ENCODE measurements at places on chromosomes 4 and X.

DNA sequence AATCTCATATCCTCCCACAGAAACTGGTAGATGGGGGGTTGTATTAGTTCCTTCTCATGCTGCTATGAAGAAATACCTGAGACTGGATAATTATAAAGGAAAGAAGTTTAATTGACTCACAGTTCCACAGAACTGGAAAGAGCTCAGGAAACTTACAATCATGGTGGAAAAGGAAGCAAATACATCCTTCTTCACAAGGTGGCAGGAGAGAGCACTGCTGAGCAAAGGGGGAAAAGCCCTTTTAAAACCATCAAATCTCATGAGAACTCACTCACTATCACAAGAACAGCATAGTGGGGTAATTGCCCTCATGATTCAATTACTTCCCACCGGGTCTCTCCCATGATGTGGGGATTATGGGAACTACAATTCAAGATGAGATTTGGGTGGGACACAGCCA, 250.5 kb upstream of the GPRIN3 start:
- peak; percentile 35 for DNase-seq

DNA sequence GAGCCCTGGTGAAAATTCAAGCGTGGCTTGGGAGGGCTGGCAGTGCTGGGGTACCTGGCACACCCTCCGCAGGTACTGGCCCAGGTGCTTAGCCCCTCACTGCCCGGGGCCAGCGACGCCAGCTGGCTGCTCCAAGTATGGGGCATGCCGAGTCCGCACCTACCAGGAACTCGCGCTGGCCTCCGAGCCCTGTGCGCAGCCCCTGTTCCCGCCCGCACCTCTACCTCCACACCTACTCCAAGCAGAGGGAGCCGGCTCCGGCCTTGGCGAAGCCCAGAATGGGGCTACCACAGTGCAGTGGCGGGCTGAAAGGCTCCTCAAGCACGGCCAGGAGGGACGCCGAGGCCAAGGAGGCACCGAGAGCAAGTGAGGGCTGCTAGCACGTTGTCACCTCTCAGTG, 14.9 kb upstream of the DHX15 start:
- DNase-seq: no peak

DNA sequence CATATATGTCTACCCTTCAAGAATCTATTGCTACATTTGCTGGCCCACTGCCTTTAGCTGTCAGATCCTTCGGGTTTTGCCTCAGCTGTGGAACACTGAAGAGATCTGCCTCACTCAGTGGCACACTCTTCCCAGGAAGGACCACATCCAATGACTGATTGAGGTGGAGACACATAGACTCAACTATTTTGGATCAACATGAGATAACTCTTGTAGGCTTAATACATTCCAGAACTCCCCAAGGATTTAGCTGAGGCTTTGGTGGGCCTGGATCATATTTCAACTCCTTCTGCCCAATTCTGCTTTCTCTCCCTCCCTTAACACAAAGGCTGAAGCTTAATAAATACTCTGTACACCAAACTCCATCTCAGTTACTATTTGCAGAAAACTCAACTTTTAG, 100.5 kb downstream of the CORIN start:
- DNase-seq: no peak

- no peak for DNase-seq
Observed at GRCh38 chr4:48693856-48694574, 86.1 kb downstream of the FRYL start.

GRCh38 chrX:120136840-120137239, 21.1 kb upstream of the RHOXF1 start:
- no peak for DNase-seq

GRCh38 chrX:16999275-16999674, 52.8 kb downstream of the REPS2 start:
- no peak for DNase-seq

- no peak for DNase-seq
Observed at GRCh38 chr4:150069353-150069752, 8.9 kb upstream of the DCLK2 start.

GRCh38 chr4:19945979-19946380, 305.7 kb upstream of the SLIT2 start:
- no peak for DNase-seq

- no peak for DNase-seq
Observed at GRCh38 chrX:5417381-5417780, 811.3 kb downstream of the NLGN4X start.

DNA sequence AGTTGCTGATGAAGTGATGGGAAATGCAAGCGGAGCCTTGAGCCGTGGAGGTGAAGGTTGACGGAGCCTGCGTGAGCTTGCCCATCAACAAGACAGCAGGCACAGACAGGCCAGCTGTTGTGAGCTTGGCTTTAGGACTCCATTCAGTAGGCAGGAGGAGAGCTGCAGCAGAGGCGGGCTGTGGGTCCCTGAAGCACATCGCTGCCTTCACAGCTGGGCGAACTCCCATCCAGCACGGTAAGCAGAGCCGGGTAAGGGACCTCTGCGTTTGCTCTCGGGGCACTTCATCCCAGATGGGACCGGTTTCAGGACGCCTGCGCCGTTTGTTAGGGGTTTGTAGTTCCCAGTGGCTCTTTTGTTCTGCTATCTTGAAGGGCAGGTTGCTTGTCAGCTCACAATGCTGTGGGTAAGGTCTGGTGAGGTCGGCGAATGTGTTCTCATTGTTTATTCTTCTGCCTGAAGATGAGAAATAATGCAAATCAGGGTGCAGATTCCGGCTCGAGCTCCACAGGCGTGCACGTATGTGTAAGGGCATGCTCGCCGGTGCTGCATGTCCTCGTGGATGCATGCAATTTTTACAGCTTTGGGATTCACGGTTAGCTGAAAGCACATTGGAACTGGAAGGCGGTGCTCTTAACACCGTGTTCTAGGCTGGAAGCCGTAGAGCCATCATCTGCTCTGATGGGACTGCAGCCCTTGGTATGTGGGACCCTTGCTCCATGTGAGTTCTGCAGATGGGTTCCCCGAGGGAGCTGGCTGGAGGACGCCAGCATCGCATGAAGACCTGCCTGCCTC, 54.6 kb upstream of the CLDN34 start:
- DNase-seq: peak; percentile 62

GRCh38 chr4:535181-535923, 36.3 kb downstream of the PIGG start:
- DNase-seq: no peak

DNA sequence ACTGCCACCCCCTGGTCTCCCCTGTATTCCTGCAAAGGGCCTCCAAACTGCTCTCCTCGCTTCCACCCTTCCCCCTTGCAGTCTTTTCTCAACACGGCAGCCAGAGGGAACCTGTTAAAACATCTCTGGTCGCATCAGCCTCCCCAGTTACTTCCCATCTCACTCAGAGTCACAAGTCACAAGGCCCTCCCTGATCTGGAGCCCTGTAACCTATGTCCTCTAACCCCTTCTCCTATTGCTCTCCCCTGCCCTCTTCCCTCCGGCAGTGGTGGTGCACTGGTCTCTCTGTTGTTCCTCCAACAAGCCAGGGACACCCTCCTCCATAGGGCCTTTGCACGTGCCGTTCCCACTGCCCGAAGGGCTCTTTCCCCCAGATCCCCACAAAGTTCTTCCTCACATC, 73.2 kb downstream of the SH3KBP1 start:
- DNase-seq: peak; percentile 68

- no peak for DNase-seq
Observed at GRCh38 chr4:3832536-3833220, 66.5 kb downstream of the ADRA2C start.

GRCh38 chr4:17024425-17024824, 126.0 kb upstream of the LDB2 start:
- no peak for DNase-seq

- no peak for DNase-seq
Observed at GRCh38 chr4:3267576-3268394, 18.8 kb downstream of the MSANTD1 start.

DNA sequence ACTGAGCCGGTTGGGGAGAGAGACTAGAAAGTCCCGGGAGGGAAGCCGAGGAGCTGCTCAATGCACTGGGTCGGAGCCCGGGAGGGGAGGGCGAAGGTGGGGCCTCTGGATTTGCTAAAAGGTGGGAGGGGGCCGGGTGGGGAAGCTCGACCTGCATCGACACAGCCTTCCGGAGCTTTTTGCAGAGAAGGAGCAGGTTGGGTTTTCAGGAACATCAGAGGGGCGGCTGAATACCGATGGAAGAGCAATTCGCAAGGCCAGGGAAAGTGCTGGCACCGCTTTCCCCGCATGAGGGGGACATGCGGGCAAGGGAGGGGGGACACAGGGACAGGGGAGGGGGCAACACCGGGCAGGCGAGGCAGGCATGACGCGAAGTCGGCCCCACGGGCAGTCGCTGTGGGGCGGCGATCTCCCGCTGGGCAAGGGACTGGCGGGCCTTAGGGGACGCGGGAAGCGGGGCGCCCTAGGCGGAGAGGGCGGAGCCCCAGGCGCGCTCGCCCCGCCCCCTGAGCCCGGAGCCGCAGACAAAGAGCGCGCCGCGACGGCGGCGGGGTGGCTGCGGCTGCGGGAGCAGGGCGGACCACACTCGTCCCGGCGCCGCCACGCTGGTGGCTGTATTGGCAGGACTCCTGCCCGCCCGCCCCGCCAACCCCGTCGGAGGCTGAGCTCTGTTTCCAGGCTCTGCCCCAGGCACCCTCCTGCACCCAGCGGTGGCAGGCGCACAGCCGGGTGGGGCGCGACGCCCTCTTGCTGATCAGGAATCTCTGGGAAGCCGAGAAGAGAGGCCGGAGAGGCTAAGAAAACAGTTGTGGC, 11.6 kb downstream of the PDZD4 start:
- no peak for DNase-seq

DNA sequence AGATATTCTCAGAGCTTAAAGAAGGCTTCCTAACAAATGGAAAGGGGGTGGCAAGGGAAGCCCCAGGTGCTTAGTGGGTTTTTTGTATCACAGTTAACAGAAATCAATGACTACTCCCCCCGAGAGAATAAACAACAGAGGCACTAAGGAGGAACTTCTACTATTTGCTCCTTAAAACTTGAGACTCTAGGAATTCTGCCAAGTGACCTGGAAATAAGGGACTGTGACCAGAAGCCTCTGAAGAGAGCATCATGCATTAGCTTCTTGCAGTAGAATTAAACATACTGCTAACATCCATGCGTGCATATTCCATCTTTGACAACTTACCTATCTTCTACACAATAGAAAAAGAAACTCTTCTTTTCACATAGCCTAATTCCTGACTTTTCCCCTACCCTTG, 86.8 kb downstream of the CAMK2D start:
- DNase-seq: no peak

DNA sequence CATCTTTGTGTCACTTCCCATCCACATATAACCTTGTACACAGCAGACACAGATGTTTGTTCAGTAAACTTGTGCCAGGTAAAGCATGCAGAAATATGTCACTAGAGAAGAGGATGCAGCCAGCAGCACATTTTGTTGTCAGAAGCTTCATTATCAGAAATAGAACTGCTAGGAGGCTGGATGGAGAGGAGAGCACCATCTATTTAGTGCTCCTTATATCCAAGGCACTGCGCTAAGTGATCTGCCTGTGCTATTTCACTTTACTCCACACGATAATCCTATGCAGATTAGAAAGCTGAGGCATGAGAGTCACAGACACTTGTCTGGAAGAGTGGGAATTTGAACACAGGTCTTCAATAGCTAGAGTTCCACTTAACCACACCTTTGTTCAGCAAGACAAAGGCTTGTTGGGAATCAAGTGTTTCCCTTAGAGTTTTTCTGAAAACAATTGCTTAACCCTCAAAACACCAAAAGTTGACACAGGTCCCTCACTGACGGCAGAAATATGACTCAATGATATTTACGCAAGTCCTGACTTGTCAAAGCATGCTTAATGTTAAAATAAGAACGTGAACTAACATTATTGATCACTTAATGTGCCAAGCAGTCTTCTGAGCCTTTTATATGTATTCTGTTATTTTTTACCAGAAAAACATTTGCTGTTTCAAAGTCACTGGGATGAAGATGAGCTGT, 1.2 kb upstream of the QDPR start:
- no peak for DNase-seq

GRCh38 chr4:3226467-3226866, 22.5 kb upstream of the MSANTD1 start:
- DNase-seq: no peak

GRCh38 chr4:165136529-165136928, 23.9 kb upstream of the TMEM192 start:
- no peak for DNase-seq

GRCh38 chr4:18021470-18021719, 160 bp downstream of the LCORL start:
- no peak for DNase-seq

DNA sequence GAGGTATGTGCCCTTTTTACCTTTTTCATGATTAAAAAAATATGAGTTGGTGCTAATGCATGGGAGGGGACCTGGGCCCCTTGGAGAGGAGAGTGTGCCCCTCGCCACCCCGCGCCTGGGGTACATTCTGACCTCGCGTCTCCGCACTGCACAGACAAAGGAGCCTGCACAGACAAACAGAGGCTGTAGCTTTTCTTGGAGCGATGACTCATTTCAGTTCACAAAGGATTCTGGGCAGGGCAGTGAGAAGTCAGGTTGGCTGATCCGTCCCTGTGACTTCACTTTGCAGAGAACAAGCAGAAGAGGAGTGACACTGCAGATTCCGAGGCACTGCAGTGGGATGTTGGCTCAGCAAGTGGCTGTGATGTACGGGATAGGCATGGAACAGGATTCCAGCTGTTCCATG, 82.9 kb downstream of the STOX2 start:
- DNase-seq: peak; percentile 69

DNA sequence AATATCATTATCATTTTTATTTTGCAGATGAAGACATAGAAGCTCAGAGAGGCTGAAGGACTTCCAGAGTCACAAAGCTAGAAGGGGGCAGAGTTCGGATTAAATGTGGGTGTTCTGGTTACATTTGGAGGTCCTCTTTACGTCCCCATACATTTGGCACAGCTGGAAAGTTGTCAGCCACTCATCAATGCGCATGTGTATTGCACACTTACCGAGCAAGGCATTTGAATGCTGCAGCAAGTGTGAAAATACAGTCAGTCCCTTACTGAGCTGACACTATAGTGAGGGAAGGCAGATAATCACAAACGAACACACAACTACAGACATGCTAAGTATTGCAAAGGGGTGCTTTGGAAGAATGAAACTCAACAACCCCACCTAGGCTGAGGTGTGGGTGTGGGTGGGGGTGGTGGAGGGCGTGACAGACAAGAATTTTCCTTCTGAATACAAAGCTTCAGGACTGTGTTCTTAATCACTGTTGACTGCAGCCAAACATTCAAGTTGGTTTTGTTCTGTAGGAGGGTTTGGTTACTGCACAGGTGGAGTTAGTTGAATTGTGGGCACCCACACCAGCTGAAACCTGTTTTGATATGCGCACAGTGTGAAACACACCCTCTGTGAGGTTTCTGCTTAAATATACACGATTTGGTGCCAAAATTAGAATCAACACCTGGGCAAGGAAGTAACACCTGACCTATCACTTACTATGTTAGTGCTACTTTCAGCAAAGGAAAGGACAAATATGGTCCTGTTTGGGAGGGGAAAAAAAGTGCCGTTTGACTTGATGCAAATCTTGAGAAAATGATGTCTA, 72.4 kb downstream of the COQ2 start:
- no peak for DNase-seq

- DNase-seq: no peak
Observed at GRCh38 chr4:79576429-79576753, 168.4 kb upstream of the GK2 start.

DNA sequence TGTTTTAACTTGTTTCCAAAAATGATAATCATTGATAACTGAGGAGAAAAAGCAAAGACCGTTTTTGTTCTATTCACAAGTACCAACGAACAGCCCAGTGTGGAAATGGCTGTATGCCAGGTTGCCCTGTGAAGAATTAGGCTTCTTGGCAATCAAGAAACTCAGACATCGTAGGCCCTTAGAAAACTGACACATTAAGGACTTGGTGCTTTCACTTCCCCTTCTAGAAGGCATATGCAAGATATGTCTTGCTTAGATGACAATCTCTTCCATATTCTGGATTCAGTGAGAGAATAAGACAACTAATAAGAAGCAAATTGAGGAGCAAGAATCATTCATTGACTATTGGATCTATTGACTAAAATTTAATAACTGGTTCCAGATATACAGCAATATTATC, 56.6 kb downstream of the ANAPC10 start:
- no peak for DNase-seq
